ENCODE measurements at places on chromosomes 7 and 10. TPM values are rescaled to one million over a fixed set of nuclear protein-coding genes. Genes with fewer than 3 reads are reported as not detected.

DNA sequence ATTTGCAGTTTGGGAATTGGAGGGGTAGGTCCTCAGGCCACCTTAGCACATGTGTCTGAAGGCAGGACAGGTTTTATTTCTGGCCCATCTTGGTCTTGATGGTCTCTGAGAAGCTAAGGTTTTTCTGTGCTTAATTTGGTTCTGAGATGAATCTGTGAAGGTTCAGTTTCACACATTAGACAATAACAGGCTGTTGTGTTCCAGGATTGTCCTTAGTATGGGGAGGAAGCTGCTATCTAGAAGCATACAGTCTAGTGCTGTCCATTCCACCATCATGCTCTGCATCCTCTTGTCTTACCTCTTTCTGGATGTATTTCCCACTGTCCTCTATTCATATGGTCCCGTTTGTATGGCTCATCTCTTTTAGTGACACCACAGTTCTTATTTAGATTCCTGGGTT is 7.1 kb downstream of the UBE2D1 start:
- no peak for DNase-seq
- peaks cover 20% of the 10 kb centered on the region for H3K4me1 ChIP-seq
- no peak overlapping the region for H3K27ac ChIP-seq
- peaks cover 9% of the 10 kb centered on the region for H3K36me3 ChIP-seq
- no peak overlapping the region for H3K4me3 ChIP-seq

DNA sequence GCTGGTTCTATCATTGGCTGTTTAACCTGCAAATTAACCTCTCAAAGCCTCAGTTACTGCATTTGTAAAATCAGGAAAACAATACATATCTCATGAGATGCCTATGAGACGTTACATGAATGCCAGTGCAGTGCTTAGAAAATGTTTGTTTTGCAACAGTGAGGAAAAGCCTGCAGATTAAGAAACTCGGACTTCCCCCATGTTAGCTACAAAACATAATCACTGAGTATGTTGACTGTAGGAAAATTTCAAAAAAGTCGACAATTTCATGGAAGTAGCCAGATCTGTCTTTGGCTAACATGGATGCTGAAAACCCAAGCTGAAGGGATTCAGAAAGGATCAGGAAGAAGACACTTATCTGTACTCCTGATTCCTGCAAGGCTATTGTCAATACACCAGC is 121.4 kb downstream of the TRIL start:
- no peak overlapping the region for H3K4me3 ChIP-seq
- H3K27me3 ChIP-seq: no peaks in the 10 kb centered on the region

DNA sequence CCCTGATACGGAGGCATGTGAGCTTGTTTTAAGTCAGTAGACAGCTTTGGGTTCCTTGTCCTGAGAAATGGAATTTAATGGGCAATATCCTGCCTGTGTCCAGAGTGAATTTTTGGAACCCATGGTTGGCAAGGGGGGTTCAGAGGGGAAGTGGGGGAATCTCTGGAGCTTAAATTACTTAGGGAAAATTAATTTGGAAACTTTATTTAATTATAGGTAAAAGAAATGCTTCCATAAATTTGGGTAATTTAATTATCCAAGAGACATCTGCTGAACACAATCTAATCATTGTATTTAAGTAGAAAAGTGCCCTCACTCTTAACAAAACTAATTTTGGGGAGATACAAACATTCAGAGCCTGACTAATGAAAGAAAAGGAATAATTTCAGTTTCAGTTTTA is 99.7 kb downstream of the PLXNA4 start:
- no peak for DNase-seq
- no peak overlapping the region for H3K27ac ChIP-seq
- no peaks in the 10 kb centered on the region for H3K36me3 ChIP-seq
- H3K4me3 ChIP-seq: no peak overlapping the region
- peaks cover 17% of the 10 kb centered on the region for H3K4me1 ChIP-seq

- H3K27ac ChIP-seq: no peak overlapping the region
- H3K4me3 ChIP-seq: no peak overlapping the region
- H3K4me1 ChIP-seq: no peaks in the 10 kb centered on the region
- no peaks in the 10 kb centered on the region for H3K36me3 ChIP-seq
- H3K27me3 ChIP-seq: no peaks in the 10 kb centered on the region
Measured at GRCh38 chr7:7504910-7505704, 30.6 kb downstream of the COL28A1 start.

DNA sequence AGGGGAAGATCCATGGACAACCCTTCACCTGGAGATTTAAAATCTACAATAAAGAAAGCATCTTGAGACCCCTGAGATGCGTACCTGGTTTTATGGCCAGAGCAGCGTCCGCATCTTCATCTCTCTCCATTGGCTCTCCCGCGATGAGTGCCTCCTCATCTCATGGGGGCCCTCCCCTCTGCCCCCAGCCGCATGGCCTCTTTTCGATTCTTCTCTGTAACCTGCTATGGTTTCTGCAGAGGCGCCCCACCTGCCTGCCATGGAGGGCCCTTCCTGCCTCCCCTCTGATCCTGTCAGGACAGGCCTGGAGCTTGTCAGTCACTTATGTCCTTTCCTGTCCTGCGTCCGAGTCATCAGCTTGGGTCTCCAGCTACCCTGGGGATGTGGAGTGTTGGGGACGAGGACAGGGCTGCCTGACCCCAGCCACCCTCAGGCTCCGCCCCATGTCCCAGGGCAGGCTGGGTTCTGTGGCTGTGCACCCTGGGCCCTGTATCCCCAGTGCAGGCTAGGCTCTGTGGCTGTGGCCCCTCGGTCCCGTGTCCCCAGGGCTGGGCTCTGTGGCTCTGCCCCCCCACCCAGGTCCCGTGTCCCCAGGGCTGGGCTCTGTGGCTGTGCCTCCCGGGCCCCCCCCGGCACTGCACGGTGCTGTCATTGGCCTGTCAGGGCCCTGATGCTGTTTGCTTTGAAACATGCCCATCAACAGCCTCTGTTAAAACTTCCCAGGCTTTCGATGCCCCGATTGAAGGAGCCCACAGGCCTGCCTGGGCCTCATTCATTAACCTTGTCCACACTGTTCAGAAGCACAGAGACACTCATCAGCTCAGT is 99.8 kb downstream of the WDR37 start:
- no peak overlapping the region for H3K27ac ChIP-seq
- DNase-seq: peak; percentile 14
- no peak overlapping the region for H3K4me3 ChIP-seq
- no peaks in the 10 kb centered on the region for H3K36me3 ChIP-seq
- no peaks in the 10 kb centered on the region for H3K4me1 ChIP-seq

BMPER gene
- total RNA-seq: not detected

ACTR1A gene
- total RNA-seq: 74.3 TPM

RBM28 gene
- total RNA-seq: 34.8 TPM

MRLN gene
- not detected for total RNA-seq

All from activated CD4-positive, alpha-beta memory T cell treated with anti-CD3 and anti-CD28 coated beads, Interleukin-2, amount 10 ng/mL, durations not matched to agents 7 days and 5 days (primary cell).